ENCODE measurements at places on chromosomes 12 and 14.

GRCh38 chr14:60618241-60618640 lies 31.0 kb downstream of the SIX1 start:
- no peak for DNase-seq

GRCh38 chr14:95490138-95490509 lies 26.3 kb downstream of the SYNE3 start:
- DNase-seq: no peak

DNA sequence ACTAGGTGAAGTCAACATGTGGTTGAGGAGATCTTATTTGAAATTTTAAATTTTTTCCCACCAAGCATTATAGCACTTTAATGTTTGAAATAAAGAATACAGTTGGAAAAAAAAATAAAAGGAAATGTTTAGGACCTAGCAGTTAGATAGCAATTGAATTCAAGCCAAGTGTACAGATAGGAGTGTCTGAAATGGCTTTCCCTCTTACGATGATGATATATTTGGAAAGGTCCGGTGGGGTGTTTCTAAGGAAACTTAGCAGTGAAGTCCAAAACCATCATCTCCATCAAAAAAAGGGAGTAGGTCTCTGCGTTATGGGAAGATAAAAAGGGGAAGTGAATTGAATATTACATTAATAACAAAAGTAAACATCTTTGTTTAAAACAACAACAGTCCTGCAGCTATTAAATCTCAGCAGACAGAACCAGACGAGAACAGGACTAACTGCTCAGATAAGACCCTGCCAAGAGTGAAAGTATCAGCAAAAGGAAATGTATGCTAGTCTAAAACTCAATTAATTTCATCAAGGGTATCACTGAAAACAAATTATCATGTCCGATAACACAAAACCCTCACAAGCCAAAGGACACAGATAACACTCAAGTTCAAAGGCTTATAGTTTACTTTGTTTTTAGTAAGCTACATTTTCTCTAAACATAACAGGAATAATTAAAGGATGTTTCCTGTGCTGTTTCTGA lies 242.0 kb downstream of the BMP4 start:
- no peak for DNase-seq

- DNase-seq: no peak
Measured at GRCh38 chr12:94848966-94849365, 154.5 kb downstream of the NDUFA12 start.

- no peak for DNase-seq
Measured at GRCh38 chr12:6285063-6285477, 25.4 kb upstream of the PLEKHG6 start.

- no peak for DNase-seq
Measured at GRCh38 chr14:105053421-105053820, 11.8 kb downstream of the GPR132 start.

GRCh38 chr14:60169722-60170121 lies 4.5 kb upstream of the DHRS7 start:
- DNase-seq: no peak

GRCh38 chr12:122836027-122836921 lies 1.0 kb downstream of the HIP1R start:
- DNase-seq: no peak

DNA sequence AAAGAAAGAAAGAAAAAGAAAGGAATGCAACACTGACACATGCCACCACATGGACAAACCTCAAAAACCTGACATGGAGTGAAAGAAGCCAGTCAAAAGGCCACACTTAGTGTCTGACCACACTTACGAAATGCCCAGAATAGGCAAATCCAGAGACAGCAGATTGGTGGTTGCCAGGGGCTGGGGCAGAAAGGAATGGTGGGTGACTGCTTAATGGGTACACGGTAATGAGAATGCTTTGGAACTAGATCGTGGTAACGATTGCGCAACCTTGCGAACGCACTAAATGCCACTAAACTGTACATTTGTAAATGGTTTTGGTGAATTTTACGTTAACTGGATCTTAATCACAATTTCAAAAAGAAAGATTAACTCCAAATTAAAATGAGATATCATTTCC lies 39.5 kb downstream of the SCARB1 start:
- no peak for DNase-seq

- DNase-seq: no peak
Measured at GRCh38 chr12:97672870-97673269, 210.3 kb downstream of the RMST start.

GRCh38 chr14:97021001-97021400 lies 223.8 kb downstream of the VRK1 start:
- DNase-seq: no peak

DNA sequence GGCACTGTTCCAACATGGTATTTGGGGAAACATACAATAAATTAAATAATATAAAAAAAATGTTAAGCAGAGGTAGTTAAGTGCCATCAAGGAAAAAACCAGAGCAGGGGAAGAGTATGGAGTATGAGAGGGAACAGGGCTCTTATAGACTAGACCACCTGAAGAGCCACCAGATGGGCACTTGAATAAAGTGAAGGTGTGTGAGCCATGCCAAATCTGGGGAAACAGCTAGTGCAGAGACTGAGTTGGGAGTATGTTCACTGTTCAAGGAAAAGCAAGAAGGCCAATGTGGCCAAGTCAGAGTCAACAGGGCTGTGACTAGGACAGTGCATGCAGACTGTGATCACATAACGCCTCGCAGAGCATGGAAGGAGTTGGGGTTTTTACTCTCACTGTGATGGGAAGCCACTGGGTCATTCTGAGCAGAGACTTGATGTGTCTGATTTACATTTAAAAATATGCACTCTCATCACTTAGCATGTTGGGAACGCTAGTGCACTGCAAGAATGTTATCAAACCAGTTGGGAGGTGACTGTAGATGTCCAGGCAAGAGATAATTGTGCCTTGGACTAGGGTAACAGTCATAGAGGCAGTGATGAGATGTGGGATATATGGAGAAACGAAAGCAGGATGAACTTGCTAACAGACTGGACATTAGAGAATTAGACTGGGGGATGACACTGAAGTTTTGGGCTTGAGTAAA lies 25.6 kb downstream of the NDUFA12 start:
- DNase-seq: no peak

GRCh38 chr14:22489957-22490950 lies 98.8 kb downstream of the DAD1 start:
- DNase-seq: no peak

DNA sequence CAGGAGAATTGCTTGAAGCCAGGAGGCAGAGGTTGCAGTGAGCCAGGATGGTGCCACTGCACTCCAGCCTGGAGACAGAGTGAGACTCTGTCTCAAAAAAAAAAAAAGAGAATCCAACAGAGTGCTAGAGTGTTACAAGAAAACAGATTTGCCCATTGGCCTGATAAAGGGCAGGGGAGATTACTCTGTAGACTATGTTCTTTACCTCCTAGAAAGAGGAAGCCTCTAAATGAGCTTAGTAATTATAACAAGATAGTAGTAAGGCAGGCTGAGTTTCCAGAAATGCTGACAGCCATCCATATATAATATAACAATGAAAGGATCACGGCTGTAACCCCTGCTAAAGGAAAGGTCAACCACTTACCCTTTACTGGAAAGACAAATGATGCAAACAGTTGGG lies 24.4 kb downstream of the AK7 start:
- DNase-seq: no peak

- no peak for DNase-seq
Measured at GRCh38 chr12:20798554-20798953, 12.0 kb upstream of the SLCO1B3 start.

All from Panc1 (cell line).